ENCODE measurements at places on chromosomes 2 and 18. TPM values are rescaled to one million over a fixed set of nuclear protein-coding genes. Genes with fewer than 3 reads are reported as not detected.

GRCh38 chr2:69755862-69756467 is 14.0 kb downstream of the ANXA4 start:
- no peak for DNase-seq
- H3K27me3 ChIP-seq: no peaks in the 10 kb centered on the region
- H3K36me3 ChIP-seq: peaks cover 3% of the 10 kb centered on the region
- H3K4me1 ChIP-seq: peaks cover 10% of the 10 kb centered on the region
- no peak overlapping the region for H3K27ac ChIP-seq
- no peak overlapping the region for H3K4me3 ChIP-seq

- no peak overlapping the region for H3K27ac ChIP-seq
- no peaks in the 10 kb centered on the region for H3K27me3 ChIP-seq
- peaks cover 10% of the 10 kb centered on the region for H3K4me1 ChIP-seq
- H3K36me3 ChIP-seq: no peaks in the 10 kb centered on the region
These were observed 200.8 kb upstream of the SLC35G4 start for GRCh38 chr18:11408555-11409065.

DNA sequence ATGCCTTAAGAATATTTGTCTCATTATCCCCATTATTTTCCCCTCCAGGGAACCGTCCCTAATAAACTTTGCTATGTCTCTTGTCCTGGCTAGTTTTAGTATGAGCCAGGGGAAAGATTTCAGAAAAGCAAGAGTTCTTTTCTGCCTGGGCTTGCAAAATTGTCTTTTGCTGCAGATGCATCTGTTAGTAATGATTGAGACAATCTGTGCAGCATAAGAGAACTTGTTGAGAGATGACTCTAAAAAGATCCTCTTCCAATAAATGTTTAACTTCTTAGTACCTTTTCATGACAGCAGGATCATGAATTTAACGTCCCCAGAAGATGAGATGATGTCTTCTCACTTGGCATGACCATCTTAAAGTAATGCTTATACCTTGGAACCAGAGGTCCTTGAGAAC is 172.5 kb upstream of the CREB1 start:
- no peak overlapping the region for H3K4me3 ChIP-seq
- H3K27ac ChIP-seq: no peak overlapping the region
- H3K27me3 ChIP-seq: no peaks in the 10 kb centered on the region

DNA sequence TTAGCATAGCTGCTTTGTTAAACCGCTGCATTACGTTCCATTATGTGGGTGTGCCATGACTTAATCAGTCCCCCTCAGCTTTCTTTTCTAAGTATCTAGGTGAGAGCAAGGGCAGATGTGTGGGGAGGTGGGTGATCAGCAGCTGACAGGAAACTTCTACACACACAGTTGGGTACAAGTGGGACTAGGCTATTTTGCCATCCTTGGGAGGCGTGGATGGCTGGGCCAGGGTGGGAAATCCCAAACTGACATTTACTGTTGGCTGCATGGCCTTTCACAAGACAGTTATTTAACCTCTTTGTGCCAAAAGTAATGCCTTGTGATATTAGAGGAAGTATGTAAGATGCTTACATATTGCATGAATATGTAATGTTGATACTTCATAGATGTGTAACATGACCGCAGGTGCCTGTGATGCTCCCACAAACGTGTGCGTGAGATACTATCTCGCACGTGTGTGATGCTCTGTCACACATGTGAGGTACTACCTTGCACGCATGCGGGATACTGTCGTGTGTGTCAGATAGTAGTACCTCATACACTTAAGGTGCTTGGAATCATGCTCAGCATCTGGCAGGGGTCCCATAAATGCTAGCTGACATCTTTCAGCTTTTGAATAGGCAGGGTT is 314.5 kb downstream of the PRKCE start:
- no peak overlapping the region for H3K27ac ChIP-seq
- no peak overlapping the region for H3K4me3 ChIP-seq
- H3K36me3 ChIP-seq: no peaks in the 10 kb centered on the region
- no peak for DNase-seq
- no peaks in the 10 kb centered on the region for H3K27me3 ChIP-seq
- H3K4me1 ChIP-seq: peaks cover 59% of the 10 kb centered on the region

DNA sequence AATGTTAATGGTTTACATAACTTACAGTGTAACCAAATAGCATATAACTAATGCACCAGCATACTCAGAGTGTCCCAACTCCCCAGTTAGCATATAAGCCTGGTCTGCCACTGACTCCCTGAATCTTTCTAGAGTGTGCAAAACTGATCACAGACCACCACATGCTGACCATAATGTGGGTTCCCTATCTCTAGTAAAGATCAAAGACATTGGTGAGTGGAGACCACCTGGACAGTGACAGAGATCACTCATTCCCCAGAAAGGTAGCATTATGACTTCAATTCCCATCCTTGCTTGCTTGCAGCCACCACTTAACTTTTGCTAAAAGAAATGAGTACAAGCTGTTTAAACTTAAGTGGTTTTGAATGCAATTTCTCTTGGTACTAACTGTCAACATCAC is 39.0 kb downstream of the KANSL1L start:
- H3K27me3 ChIP-seq: no peaks in the 10 kb centered on the region
- DNase-seq: no peak
- H3K4me1 ChIP-seq: peaks cover 13% of the 10 kb centered on the region
- no peak overlapping the region for H3K4me3 ChIP-seq
- no peak overlapping the region for H3K27ac ChIP-seq

- no peaks in the 10 kb centered on the region for H3K36me3 ChIP-seq
- H3K4me1 ChIP-seq: no peaks in the 10 kb centered on the region
- no peaks in the 10 kb centered on the region for H3K27me3 ChIP-seq
- H3K27ac ChIP-seq: no peak overlapping the region
These were observed 32.2 kb upstream of the SPRED2 start for GRCh38 chr2:65464604-65465003.

DNA sequence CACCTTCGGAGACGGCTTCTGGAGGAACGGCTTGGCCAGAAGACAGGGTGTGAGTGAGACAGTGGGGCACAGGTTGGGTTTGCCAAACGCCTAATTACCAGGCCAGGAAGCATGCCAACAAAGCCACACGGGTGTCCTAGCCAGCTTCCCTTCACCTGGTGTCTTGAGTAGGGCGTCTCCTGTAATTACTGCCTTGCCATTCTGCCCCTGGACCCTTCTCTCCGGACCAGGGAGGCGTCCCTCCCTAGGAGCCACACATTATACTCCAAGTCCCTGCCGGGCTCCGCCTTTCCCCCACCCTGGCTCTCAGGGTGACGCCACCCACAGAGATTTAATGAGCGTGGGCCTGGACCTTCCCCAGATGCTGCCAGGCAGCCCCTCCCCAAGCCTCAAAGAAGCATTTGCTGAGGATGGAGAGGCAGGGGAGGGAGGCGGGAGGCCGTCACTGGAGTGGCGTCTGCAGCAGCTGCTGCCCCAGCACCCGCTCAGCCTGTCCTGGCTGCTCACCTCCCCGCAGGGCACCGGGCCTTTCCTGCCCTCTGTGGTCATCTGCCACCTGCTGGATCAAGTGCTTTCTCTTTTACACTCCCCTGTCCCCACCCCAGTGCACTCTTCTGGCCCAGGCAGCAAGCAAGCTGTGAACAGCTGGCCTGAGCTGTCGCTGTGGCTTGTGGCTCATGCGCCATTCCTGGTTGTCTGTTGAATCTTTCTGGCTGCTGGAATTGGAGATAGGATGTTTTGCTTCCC is 20.7 kb downstream of the FOSL2 start:
- no peak overlapping the region for H3K27ac ChIP-seq
- no peak overlapping the region for H3K4me3 ChIP-seq
- H3K4me1 ChIP-seq: peaks cover 9% of the 10 kb centered on the region
- peaks cover 67% of the 10 kb centered on the region for H3K36me3 ChIP-seq

DNA sequence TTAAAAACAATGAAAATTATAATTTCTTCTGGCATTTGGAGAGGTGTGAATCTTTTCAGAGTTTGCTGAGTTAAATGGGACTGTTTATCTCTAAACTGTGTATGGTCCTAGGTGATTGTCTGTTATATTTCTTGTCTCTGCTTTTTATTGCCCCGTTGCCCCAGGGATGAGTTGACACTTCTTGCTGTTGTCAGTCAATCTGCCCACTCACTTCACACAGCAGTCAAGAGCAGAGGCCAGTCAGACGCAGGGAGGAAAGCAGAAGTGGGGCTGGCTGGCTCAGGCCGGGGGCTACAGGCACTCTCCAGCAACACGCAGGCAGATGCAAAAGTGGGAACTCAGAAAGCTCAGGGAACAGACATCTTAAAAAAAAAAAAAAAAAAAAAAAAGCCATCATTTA is 365.2 kb downstream of the CLIP4 start:
- no peaks in the 10 kb centered on the region for H3K36me3 ChIP-seq
- DNase-seq: no peak
- H3K4me3 ChIP-seq: no peak overlapping the region
- no peak overlapping the region for H3K27ac ChIP-seq
- H3K27me3 ChIP-seq: no peaks in the 10 kb centered on the region

DNA sequence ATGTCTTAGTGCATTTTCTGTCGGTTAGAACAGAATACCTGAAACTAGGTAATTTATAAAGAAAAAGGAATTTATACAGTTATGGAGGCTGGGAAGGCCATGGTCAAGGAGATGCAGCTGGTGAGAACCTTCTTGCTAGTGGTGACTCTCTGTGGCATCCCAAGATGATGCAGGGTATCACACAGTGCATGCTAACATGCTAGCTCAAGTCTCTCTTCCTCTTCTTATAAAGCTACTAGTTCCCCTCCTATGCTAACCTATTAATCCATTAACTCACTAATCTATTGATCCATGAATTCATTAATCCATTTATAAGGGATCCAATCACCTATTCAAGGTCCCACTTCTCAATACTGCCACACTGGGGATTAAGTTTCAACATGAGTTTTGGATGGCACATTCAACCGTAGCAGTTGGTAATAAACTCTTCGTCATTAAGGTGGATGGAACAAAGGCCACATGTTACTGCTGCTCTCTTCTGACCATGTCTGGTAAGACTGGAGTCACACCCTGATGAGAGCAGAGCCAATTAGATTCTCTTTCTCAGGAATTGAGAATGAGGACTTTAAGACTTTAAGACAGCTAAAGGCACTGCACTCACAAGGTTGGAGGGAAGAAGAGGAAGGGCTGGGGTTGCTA is 211.6 kb upstream of the SMAD7 start:
- no peak overlapping the region for H3K4me3 ChIP-seq
- H3K27me3 ChIP-seq: no peaks in the 10 kb centered on the region
- no peak overlapping the region for H3K27ac ChIP-seq

DNA sequence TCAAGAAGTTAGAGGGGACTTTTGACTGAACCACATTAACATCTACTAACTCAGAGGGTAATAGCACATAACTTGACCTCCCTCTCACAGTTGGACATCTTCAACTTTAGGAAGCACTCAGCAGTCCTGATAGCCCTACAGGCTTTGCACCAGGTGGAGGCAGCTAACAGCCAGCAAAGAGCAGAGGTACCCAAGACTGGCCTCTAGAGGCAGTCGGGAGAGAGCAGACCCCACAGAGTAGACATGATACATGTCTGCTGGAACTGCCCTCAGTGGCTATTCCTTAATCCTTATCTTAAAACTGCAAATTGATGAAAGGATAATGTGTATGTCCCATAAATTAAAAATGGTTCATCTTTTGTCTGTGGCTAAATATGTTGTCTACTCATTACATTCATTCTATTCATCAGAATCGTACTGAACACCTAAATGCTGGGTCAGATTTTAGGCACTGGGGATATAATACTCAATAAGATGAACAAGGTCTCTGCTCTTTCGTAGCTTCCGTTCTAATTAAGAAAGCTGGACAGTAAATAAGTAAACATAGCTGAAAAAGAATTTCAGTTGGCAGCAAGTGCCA is 49.8 kb downstream of the CAB39 start:
- no peaks in the 10 kb centered on the region for H3K4me1 ChIP-seq
- no peaks in the 10 kb centered on the region for H3K27me3 ChIP-seq
- no peak for DNase-seq
- H3K36me3 ChIP-seq: peaks cover 8% of the 10 kb centered on the region
- no peak overlapping the region for H3K4me3 ChIP-seq
- H3K27ac ChIP-seq: no peak overlapping the region

GRCh38 chr2:85405201-85406059 is 4.7 kb downstream of the CAPG start:
- no peak for DNase-seq
- no peaks in the 10 kb centered on the region for H3K36me3 ChIP-seq
- H3K27me3 ChIP-seq: no peaks in the 10 kb centered on the region
- H3K4me1 ChIP-seq: no peaks in the 10 kb centered on the region
- no peak overlapping the region for H3K4me3 ChIP-seq

DNA sequence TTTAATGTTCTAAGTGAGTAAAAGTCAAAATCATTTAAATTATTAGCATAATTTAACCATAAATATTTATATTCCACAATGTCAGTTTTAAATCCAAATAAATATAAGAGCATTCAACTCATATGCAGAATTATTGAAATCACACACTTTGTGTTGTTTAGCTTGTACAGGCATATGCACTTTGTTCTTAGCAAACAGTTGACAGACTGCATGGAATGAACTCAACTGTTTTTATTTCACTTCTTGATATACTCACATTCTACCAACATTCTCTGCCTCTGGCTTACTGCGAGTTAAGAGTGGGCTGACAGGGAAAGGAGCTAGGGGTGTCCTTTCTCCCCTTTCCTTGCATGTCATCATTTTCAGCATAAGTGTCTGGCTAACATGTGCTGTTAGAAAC is 7.6 kb upstream of the PIEZO2 start:
- DNase-seq: peak; percentile 61
- no peak overlapping the region for H3K4me3 ChIP-seq
- no peaks in the 10 kb centered on the region for H3K36me3 ChIP-seq
- H3K27me3 ChIP-seq: no peaks in the 10 kb centered on the region
- H3K27ac ChIP-seq: no peak overlapping the region
- H3K4me1 ChIP-seq: peaks cover 30% of the 10 kb centered on the region

- no peaks in the 10 kb centered on the region for H3K36me3 ChIP-seq
- no peak for DNase-seq
- peaks cover 4% of the 10 kb centered on the region for H3K4me1 ChIP-seq
These were observed 57.3 kb upstream of the ASAP2 start for GRCh38 chr2:9149388-9149660.

DNA sequence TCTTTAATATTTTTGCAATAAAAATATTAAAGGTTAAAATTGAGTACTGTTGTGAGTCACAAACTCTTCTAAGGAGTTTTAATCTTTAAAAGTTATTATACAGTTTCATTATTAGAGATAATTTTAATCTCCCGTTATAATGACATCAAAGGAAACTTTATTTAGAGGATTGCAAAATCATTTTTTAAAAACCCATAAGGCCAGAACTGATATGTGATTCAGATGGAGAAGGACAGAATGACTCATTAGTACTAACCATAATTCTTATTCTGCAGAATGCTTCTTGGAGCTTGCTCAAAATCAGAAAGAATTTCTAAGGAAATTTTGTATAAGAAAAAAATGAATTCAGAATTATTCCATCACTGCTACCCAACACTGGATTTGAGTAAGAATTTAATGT is 12.5 kb upstream of the HNRNPLL start:
- no peaks in the 10 kb centered on the region for H3K36me3 ChIP-seq
- no peak for DNase-seq
- H3K27ac ChIP-seq: no peak overlapping the region

- no peak overlapping the region for H3K4me3 ChIP-seq
- DNase-seq: no peak
- no peak overlapping the region for H3K27ac ChIP-seq
- H3K4me1 ChIP-seq: peaks cover 5% of the 10 kb centered on the region
- H3K36me3 ChIP-seq: no peaks in the 10 kb centered on the region
- no peaks in the 10 kb centered on the region for H3K27me3 ChIP-seq
These were observed 95.3 kb upstream of the GLS start for GRCh38 chr2:190785334-190785733.

- no peak overlapping the region for H3K27ac ChIP-seq
- no peaks in the 10 kb centered on the region for H3K4me1 ChIP-seq
- H3K36me3 ChIP-seq: no peaks in the 10 kb centered on the region
- no peaks in the 10 kb centered on the region for H3K27me3 ChIP-seq
- H3K4me3 ChIP-seq: no peak overlapping the region
- no peak for DNase-seq
These were observed 782.7 kb upstream of the SOX11 start for GRCh38 chr2:4909346-4910009.

HRH4 gene
- total RNA-seq: 0.89 TPM

GCC2 gene
- 111 TPM for total RNA-seq

DQX1 gene
- not detected for total RNA-seq

Data from lung (tissue), 17 donors.